ENCODE measurements at places on chromosomes 6 and 20.

GRCh38 chr6:35237476-35237875 is 22.1 kb upstream of the ZNF76 start:
- no peak for DNase-seq

DNA sequence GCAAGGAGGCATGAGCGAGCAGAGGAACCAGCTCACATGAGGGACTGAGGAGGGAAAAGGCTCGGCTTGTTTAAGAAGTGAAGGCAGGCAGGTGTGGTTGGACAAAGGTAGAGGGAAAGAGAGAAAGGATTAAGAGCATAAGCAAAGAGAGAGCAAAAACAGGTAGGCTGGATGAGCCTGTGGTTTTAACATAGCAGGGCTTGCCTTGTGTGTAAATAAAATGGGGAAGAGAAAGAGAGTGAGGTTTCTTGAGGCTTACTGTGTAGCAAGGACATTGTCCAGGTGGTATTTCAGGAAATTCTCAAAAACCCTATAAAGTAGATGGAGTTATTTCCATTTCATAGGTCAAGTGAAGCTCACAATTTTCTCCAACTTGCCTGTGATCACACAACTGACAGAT is 93.9 kb upstream of the HDAC2 start:
- DNase-seq = no peak

GRCh38 chr6:90222724-90223198 is 73.9 kb downstream of the BACH2 start:
- DNase-seq = no peak

GRCh38 chr6:48775157-48775556 is 664.2 kb upstream of the PTCHD4 start:
- DNase-seq = peak; percentile 58

- DNase-seq = no peak
Measured at GRCh38 chr6:10112871-10113549, 301.9 kb downstream of the TFAP2A start.

DNA sequence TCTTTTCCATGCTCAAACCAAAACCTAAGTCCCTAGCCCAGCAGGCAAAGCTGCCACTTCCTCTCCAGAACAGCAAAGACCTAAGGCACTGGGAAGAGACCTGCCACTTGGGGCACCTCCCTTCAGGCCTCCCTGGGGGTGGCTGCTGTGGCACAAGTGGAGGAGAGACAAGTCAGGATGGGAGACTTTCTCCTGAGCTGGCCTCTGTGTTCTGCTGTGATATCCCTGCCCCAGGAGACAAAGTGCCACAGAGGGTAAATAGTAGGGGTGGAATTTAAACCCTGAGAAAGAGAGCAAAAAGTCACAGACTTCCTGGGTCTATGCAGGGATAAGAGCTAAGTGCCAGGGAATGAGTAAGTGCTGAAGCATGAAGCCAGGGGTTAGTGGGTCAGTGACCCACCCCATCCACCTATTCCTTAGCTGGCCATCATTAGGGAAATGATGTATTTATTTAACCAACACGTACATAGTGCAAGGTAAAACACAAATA is 84.2 kb downstream of the MRPL14 start:
- no peak for DNase-seq

DNA sequence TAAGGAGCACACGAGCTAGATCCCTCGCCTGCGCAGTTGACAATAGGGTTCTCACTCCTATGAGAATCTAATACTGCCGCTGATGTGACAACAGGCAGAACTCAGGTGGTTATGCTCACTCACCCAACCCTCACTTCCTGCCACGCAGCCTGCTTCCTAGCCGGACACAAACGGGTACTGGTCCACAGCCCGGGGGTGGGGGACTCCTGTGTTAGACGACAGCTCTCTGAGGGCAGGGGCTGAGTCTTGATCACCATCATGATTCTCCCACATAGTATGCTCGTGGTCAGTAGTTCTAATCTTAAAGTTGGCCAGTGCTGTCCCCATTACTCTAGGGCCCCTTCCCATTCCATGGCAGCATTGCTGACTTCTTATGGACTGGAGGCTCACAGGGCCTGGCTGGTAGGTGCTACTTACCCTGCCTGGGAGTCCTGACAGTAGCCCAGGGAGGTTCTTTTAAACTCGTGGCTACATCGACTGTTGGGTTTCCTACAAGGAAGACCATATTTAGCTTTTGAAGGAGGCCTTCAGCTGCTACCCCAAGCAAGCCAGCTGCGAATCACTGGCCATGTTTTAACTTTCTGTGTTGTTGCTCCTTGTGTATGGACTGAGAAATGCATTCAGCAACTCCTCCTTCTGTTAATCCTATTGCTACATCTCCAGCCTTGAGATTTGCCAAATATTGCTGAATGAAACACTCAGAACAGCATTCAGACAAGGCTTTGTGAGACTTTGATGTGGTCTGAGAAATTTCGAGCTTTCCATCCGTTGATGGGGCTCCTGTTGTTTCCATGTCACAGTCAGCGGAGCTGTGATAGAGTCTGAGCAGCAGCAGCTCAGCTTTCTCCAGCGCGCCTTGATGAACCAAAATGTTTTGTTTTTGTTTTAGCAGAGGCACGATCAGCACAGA is 300.3 kb downstream of the NRN1 start:
- DNase-seq = no peak

GRCh38 chr6:111282515-111282914 is 195.2 kb downstream of the SLC16A10 start:
- no peak for DNase-seq

DNA sequence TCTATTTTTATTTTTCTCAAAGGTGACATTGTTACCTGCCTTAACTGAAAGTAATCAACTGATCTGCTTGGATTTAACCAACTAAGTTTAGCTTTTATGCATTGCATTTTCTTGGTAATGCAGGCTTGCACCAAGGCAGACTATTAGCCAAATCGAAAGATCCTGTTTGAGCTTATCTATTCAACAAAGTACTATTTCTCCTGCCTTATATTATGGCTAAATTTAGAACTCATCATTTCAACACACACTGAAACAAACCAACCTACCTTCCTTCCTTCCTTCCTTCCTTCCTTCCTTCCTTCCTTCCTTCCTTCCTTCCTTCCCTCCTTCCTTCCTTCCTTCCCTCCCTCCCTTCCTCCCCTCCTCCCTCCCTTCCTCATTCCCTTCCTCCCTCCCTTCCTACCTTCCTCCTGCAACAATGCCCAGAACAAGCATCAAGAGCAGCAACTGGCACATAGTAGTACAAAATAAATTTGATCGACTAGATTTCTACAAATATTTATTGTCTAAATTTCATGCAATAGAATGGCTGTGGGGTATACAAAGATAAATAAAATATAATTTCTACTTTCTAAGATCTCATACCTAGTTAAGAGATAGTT is 17.0 kb upstream of the RNF182 start:
- DNase-seq = no peak

DNA sequence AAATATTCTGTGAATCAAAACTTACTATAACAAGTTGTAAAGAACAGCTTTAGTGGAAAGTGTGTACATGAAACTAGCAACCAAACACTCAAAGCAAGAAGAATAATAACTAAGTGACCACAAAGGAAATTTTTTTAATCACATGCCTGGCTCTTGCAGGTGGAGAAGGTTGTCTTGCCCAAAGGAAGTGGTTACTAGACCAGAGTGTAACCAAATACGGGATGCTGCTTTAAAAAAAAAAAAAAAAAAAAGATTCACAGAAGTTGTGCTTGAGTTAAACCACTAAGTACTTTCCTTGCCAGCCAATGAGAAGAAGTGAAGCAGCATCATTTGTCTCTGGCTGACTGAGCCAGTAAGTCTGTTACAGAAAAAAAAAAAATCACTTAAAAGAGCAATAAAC is 19.1 kb upstream of the HLA-DQB1 start:
- peak; percentile 6 for DNase-seq

- peak; percentile 7 for DNase-seq
Measured at GRCh38 chr6:168414336-168415097, 26.5 kb upstream of the SMOC2 start.

- DNase-seq = no peak
Measured at GRCh38 chr6:20698675-20699074, 164.4 kb downstream of the CDKAL1 start.

GRCh38 chr20:50932691-50933280 is 1.5 kb upstream of the ADNP start:
- no peak for DNase-seq

- peak; percentile 69 for DNase-seq
Measured at GRCh38 chr6:83265384-83265783, 72.2 kb downstream of the RWDD2A start.

GRCh38 chr6:163831736-163832135 is 417.2 kb downstream of the QKI start:
- DNase-seq = no peak

DNA sequence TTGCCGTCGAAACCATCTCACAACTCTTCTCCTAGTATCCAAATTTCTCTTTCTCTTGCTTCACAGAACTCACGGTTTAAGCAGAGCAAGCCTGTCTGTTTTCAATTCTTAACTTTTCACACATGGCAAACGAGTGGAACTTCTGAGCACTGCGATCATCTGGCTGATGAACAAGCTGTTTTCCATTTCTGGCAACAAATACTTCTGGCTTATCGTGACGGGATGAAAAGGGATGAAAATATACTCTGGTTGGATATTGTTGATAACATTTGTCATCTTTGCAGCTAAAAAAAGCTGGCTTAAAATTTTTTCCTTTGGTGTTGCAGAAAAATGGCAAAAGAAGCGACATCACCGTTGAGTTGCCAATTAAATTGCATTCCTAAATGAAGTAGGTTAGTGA is 515.2 kb upstream of the JARID2 start:
- DNase-seq = no peak

DNA sequence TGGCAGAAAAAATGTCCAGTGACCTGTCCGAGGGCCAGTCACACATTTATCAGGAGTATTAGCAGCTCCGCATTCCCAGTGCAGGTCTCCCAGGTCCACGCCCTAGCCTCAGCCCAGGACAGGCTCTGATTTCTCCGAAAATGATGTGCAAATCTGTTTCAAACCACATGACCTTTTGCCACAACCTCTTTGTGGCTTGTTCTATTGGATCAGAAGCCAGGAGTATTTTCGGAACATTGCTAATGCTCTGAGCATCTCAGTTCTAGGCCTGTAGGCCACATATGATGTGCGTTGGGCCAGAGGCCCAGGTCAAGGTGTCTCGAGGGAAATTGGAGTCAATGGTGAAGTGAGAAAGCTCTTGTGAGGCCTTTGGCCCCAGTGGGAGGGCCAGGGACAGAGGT is 40.4 kb downstream of the SNX5 start:
- DNase-seq = no peak

DNA sequence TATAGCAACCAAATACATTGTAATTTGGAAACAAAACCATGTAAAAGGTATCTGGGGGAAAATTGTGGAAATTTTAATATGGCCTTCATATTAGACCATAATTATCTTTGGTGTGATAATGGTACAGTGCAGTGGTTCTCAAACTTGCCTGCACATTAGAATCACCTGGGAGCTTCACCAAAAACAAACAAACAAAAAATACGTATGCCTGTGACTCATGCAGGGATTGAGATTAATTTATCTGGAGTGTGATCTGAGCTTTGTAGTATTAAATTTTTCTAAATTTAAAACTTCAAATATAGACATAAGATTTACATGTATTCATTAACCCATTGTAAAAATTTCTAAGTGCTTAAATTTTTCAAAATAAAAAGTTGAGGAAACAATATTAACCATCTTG is 31.5 kb downstream of the ARHGAP18 start:
- no peak for DNase-seq

DNA sequence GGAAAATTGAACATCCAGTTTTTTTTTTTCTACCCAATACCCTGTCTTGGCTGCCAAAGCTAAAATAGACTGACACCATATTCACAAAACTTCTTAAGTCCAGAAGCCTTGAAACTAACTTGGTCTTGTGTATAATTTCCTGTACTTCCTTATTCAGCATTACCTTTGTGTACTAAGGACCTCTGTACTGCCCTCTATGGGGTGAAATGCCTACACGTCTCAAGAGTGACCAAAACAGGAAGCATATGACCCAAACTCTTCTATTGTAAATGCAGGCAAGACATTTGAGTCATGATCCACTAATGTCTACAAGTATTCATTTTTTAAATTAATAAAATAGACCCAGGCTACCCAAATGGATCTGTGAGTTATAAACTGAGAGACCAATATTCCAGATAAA is 50.4 kb downstream of the HMGCLL1 start:
- DNase-seq = peak; percentile 10

DNA sequence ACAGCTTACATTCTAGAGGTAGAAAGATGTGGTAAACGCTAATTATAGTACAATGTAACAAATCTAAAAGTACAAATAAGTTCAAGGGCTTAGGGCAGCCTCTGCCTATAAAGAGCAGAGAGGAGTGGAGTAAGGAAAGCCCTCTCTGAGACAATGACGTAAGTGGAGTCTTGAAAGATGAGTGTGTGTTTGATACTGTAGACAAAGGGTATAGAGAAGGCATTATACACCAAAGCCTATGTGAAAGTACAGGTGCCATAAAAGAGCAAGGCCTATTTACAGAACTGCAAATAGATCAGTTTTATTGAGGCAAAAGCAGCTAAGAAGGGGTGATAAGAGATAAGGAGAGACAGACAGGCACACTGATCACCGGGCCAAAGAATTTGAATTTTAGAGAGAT is 10.9 kb downstream of the GOPC start:
- peak; percentile 59 for DNase-seq

GRCh38 chr20:56166781-56167465 is 81.6 kb upstream of the MC3R start:
- DNase-seq = no peak

DNA sequence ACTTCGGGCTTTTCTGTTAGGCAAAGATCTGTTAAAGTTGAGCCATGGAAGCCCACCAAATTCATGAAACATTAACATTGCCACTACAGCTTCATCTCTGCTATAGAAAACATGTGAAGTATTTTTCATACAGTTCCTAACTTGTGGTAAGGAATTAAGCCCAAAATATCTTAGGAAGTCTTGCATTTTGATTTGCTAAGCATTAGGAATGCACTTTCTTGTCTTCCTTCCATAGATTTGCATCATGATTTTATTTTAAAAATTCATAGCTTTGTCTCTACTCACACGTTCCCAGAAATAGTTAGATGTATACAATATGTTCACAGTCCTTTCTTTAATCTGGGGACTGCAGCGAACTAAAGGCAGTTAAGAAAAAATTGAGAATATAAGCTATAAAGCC is 325.6 kb downstream of the CENPW start:
- DNase-seq = no peak

- DNase-seq = peak; percentile 98
Measured at GRCh38 chr20:10848810-10849370, 175.1 kb upstream of the JAG1 start.

DNA sequence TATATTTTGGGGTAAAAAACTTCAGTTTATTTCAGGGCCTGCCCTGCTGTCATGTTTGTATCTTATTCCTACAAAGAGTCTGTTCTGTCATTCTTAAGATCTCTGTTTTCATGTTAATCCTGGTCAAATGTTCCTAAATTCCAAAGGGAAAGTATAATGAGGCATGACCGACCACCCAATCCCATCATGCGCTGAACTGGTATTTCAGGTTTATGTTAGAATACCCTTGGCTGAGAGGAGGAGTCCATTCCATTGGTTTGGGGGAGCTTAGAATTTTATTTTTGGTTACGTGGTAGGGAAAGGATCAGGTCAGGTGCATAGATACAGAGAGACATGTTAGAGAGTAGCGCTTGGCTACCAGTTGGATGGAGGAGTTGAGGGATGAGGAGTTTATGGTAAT is 25.7 kb downstream of the CFAP61 start:
- DNase-seq = no peak

All from astrocyte (in vitro differentiated cells and primary cell).